ENCODE measurements at places on chromosomes 5 and 9. TPM values are rescaled to one million over a fixed set of nuclear protein-coding genes. Genes with fewer than 3 reads are reported as not detected.

Gene LCN6
- polyA plus RNA-seq = not detected

Gene FOXD4
- not detected for polyA plus RNA-seq

DNA sequence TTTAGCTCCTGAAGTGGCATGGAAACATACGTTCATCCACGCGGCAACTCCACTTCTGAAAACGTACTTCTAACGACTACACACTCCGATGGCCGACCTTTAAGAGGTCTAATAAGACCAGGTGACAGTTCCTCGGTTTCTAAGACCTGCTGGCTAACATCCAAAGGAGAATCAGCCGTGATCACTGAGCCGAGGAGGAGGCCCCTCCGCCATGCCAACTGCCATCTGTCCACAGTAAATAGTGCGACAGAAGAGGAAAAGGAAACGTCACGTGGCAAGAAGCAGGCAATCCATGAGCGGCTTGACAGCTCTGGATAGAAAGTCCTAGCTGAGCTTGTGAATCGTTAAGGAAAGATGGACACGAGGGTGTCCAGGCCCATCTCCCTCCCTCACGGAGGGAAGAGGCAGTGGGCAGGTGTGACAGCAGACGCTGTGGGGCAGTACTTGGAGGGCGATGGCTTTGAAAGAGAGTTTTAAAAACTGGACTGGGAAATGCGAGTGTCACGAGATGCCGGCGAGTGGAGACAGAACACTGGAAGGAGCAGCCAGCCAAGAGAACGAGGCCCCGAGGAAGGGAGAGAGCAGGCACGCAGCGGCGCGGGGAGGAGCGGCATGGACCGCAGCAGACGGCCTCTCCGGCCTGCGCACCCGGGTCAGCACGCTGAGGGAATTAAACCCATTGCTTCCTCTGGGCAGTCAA is 66.7 kb upstream of the TBC1D9B start:
- DNase-seq = no peak
- no peaks in the 10 kb centered on the region for H3K36me3 ChIP-seq
- no peaks in the 10 kb centered on the region for H3K27me3 ChIP-seq
- H3K4me3 ChIP-seq = no peak overlapping the region
- H3K4me1 ChIP-seq = no peaks in the 10 kb centered on the region

Gene TAF1L
- polyA plus RNA-seq = not detected

- H3K4me3 ChIP-seq = no peak overlapping the region
- peaks cover 11% of the 10 kb centered on the region for H3K36me3 ChIP-seq
- no peak overlapping the region for H3K27ac ChIP-seq
- H3K4me1 ChIP-seq = no peaks in the 10 kb centered on the region
- no peaks in the 10 kb centered on the region for H3K27me3 ChIP-seq
- no peak for DNase-seq
Measured at GRCh38 chr5:36217988-36218387, 23.7 kb downstream of the NADK2 start.

Gene GRXCR2
- not detected for polyA plus RNA-seq
